ENCODE measurements at places on chromosomes 2 and 18. TPM values are rescaled to one million over a fixed set of nuclear protein-coding genes. Genes with fewer than 3 reads are reported as not detected.

PJVK gene
- 5.1 TPM for total RNA-seq

RAPGEF4 gene
- 17.5 TPM for total RNA-seq

MC4R gene
- not detected for total RNA-seq

SLC9A4 gene
- 12.9 TPM for total RNA-seq

UGT1A1 gene
- total RNA-seq, result 0.18 TPM

AQP12A gene
- total RNA-seq, result not detected

SATB2 gene
- total RNA-seq, result 9.1 TPM

All from metanephros (tissue), 2 donors.